ENCODE measurements at places on chromosomes 13 and 19.

DNA sequence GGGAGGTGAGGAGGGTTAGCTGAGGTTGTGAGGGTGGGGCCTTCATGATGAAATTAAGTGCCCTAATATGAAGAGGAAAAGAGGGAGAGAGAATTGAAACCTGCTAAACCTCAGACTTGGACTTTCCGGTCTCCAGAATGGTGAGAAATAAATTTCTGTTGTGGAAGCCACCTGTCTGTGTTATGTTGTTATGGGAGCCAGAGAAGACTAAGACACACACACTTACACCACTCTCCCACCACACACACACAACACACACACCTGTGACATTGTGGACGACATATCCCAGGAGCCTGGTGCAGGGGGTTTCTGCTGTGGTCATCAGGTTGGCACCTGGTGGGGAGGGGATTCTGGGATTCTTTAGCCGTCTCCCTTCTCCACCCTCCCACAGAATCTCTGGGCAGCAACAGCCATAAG, 14.0 kb downstream of the KLK4 start:
- DNase-seq = no peak

GRCh38 chr13:45303866-45304265, 37.1 kb downstream of the TPT1 start:
- no peak for DNase-seq

DNA sequence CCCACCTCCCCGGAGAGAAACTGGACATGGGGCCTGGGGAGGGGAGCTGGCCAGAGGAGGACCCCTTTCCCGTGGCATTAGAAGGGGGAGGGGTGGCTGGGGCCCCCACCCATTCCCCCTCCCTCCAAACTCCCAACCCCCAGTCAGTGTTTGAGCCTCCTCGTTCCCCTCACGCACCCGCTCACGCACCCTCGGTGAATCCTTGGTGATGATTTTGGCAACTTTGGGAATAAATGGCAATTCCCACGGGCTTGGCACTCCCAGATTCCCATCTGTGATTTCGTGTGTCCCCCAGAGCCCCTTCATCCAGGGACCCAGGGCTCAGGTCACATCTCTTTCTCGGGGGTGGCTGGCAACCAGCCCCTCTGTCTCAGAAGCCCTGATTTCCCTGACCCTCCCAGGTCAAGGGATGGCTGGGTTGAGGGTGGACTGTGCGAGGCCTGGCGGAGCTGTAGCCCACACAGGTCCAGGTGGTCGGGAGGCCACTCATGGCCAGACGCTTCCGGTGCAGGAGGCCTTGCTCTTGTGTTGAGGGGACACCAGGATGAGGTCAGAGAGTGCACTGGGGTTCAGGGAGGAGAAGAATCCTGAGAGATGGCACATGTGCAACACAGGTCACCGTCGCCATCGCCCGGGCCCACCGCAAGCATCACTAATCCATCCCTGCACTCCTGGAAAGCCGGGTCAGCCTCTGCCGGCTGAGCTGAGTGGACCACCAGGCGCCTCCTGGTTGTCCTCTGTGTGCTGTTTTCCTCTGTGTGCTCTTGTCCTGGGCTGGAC, 20.7 kb downstream of the EPN1 start:
- DNase-seq = no peak

DNA sequence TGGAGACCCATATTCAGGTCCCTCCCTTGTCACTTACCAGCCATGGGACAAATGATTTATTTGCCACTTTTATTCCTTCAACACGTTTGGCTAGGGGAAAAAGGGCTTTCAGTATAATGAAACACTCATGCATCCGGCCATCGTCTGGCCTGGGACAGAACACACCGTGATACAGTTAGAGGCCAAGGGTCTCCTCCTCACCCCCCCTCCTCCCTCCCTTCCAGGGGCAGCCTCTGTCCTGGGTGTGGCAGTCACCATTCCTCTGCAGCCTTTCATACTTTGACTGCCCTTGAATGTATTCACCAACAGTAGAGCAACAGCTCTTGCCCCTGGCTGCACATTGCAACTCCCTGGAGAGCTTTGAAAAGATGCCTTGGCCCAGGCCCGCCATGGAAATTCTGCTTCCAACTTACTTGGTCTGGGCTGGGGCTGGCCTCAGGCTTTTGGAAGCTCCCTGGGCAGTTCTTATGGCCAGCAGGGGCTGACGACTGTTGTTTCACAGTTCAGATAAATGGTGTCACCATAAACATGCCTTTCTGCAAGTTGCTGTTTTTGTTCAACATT, 3.0 kb downstream of the PAK4 start:
- DNase-seq = no peak

- no peak for DNase-seq
These were observed 14.1 kb downstream of the AP2A1 start for GRCh38 chr19:49780861-49781260.

DNA sequence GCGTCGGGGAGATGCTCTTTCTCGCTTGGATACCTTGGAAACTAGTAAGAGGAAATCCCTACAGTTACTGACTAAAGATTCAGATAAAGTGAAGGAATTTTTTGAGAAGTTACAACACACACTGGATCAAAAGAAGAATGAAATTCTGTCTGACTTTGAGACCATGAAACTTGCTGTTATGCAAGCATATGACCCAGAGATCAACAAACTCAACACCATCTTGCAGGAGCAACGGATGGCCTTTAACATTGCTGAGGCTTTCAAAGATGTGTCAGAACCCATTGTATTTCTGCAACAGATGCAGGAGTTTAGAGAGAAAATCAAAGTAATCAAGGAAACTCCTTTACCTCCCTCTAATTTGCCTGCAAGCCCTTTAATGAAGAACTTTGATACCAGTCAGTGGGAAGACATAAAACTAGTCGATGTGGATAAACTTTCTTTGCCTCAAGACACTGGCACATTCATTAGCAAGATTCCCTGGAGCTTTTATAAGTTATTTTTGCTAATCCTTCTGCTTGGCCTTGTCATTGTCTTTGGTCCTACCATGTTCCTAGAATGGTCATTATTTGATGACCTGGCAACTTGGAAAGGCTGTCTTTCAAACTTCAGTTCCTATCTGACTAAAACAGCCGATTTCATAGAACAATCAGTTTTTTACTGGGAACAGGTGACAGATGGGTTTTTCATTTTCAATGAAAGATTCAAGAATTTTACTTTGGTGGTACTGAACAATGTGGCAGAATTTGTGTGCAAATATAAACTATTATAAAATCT, 2.7 kb upstream of the KCNRG start:
- no peak for DNase-seq

DNA sequence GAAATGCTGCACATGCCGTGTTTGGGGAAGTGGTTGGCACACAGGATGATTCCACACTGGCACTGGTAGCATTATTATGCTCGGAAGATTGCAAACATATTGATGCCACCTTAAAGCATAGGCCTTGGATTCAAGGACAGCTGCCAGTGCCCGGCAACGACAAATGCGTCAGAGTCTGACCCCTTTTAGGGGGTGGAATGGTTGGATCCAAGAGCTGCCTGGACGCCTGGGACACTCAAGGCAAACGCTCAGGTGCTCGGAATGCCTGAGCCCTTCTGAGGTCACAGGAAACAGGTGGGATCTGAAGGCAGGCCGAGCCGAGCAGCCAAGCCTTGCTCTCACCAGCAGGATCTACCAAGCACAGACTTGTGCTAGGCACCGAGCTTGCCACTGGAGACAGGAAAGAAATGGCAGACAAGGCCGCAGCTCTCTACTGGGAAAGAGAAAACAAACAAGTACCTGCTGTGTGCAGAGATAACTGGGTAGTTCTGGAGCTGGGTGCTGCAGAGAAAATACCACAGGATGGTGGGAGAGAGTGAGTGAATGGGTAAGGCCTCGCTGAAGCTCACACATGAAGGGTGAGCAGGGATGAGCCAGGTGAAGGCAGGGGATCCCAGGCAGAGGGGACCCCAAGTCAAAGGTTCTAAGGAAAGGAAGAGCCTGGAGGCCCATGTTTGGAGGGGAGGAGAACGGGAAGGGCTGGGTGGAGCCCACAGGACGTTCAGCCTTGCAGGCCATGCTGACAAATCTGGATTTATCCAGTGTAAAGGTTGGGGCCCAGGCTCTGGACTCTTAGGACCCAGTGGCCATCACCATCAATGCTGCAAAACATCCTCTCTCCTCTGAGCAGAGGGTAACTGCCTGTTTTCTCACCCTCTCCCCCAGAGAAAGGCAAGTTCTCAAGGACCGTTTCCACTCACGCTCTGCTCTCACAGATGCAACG, 9.2 kb downstream of the RANBP3 start:
- no peak for DNase-seq

GRCh38 chr19:18989316-18989715, 44.0 kb downstream of the SUGP2 start:
- no peak for DNase-seq

GRCh38 chr13:114063545-114064449, 68.6 kb downstream of the RASA3 start:
- peak; percentile 52 for DNase-seq

DNA sequence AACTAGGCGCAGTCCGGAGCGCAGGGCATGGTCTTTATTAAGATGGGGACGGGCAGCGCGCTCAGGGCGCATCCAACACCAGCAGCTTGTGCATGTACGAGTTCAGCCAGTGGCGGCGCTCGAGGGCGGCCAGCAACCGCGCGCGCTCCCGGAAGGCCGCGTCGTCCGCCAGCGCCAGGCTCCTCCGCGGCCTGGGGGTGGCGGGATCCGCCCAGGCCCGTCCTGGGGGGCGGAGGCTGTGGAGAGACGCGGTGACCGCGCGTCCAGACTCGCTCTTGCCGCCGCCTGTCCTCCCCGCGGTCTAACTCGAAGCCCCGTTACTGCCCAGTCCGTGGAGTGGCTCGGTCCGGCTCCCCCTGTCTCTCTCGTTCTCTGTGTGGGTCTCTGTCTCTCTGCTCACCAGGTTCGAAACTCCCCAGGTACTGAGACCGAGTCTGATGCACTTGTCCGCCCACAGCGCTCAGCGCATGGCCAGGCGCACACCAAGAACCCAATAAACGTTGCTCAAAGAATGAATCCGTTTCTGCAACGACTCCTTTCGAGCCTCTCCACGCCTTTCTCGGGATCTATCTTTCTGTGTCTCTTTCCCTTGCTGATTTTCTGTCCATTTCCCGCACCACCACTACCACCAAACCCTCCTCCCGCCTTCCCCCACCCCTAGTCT, 702 bp downstream of the PTH2 start:
- DNase-seq = peak; percentile 71

DNA sequence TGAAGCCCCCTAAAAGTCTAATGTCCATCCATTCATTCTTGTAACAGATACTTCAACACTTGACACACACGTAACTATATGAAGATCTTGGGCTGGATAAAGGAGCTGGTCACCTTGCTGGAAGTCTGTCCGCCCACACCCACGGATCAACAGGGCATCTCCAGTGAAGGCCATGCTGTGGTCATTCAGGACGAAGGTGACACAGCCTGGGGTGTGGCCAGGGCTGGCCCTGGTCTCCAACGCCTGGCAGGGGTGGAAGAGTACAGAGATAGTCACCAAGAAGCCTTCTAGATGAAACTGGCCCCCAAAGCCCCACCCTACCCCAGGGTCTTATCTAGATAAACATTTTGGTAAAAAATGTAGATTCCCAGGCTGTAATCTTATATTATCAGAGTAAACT, 6.8 kb upstream of the PHLDB3 start:
- DNase-seq = no peak

DNA sequence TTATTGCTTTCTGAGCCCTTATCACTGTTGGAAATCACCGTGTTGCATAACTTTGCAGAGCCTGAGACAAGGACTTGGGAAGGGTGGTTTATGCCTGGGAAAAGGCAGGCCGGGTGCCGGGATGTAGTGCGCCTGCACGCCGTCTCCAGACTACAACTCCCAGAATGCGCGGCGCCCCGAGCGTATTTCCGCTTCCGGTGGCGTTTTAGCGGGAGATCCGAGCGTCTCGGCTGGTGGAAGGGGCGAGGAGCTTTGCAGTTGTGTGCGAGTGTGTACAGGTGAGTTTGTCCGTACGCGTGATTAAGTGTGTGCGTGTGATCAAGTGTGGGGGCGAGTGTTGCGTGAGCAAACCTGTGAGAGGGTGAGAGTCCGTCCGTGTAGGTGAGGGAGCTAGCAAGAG, 75.4 kb downstream of the PEG3 start:
- no peak for DNase-seq

DNA sequence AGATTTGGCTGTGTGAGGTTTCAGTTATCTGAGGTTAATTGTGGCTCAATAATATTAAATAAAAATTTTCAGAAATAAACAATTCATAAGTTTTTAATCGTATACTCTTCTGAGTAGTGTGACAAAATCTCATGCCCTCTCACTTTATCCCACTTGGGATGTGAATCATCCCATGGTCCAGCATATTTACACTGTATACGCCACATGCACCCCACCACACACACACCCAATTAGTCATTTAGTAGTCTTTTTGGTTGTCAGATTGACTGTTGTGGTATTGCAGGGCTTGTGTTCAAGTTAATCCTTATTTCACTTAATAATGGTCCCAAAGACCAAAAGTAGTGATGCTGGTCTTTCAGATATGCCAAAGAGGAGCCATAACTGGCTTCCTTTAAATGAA, 66.4 kb upstream of the PCDH9 start:
- no peak for DNase-seq

GRCh38 chr13:59112221-59112718, 1051.5 kb downstream of the DIAPH3 start:
- DNase-seq = no peak

DNA sequence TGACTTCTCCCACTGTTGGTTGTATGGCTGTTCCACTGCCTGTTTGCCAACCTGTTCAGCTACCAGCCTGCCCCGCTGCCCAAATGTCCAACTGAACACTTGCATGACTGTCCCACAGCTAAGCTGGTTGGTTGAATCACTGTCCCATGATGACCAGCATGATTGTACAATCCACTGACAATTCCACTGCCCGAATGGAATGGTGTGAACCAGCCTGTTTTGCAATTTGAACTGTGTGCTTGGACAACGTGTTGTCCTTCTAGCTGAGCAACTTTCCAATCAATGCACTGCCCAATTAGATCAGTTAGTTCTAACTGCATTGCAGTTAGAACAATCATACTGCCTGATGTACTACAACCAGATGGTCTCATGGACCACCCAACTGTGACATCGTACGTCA, 8.7 kb downstream of the ADAMTS10 start:
- no peak for DNase-seq

- DNase-seq = no peak
These were observed 97.6 kb upstream of the SIAH3 start for GRCh38 chr13:45949161-45949560.

DNA sequence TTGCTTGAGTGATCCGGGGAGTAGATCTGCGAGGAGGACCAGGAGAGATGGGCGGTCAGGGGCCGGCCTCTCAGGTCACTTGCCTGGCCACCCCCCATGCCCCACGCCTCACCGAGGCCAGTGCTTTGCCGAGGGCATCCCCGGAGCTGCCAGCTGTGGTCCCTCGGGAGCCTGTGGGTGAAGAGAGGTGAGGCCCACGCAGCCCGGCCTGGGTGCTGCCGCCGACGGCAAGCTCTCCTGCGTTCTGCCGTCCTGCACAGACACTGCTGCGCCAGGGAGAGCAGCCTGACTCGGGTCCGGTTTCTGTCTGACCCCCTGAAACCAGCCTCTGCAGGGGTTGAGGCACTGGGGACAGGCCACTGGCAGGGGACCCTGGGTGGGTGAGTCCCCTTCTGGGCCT, 15.8 kb upstream of the UQCR11 start:
- no peak for DNase-seq

- DNase-seq = no peak
These were observed 69.5 kb upstream of the FNDC3A start for GRCh38 chr13:48906200-48906599.

- peak; percentile 25 for DNase-seq
These were observed 638 bp downstream of the USPL1 start for GRCh38 chr13:30618186-30618929.

GRCh38 chr13:99743094-99743493, 228.5 kb downstream of the ZIC5 start:
- no peak for DNase-seq

- no peak for DNase-seq
These were observed 39.4 kb downstream of the RFX2 start for GRCh38 chr19:6070720-6071485.

- peak; percentile 24 for DNase-seq
These were observed 37.2 kb downstream of the TGDS start for GRCh38 chr13:94558716-94559115.
